ENCODE measurements at places on chromosomes 7 and 10.

DNA sequence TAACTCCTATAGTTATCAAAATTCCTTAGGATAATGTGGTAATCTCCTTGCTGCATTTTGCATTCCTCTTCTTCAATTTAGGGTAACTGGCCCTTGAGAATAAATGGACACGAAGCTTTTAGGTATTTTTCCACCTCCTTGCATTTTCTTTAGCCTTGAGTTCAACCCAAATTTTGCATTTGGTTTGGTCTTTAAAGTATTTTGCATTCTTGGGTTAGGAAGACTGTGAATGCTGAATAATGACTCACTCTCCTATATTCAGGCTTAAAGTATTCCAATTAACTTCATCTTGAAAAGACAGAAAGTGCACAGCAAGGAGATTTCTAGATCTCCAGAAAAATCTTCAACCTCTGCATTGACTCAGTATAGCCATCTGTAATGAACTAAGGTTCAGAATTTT, 47.3 kb downstream of the TFPI2 start:
- DNase-seq: no peak

DNA sequence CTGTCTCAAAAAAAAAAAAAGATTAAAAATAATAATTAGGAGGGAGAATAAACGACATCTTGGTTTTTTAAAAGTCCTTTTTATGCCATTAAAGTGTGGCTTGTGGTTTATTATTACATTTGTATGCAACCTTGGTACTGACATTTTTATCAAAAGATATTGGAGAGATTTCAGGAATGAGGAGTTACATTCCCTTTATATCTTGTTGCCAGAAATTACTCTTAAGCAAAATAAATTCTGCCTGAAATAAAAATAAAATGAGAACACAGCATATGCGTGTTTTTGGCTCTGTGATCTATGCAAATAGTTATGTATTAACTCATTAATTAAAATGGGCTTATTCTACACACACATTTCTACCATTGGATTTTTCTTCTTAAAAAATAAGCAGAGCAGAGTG, 202.4 kb downstream of the BICC1 start:
- no peak for DNase-seq

DNA sequence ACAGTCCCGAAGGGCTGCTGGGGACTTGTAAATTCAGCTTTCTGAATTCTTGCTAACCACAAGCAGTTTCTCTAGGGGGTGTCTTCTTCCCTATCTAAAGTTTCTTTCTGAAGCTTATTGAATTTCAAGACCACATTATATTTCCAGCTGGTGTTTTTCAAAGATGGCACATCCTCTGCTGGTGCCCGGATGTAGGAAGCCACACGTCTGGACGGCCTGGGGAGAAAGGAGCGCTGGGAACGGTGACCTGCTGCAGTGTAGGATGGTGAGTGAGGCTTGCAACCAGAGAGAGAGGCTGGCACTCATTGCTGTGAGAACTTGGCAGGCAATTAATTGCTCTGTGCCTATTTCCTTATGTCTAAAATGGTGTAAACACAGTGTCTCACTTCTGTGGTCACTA, 776.4 kb downstream of the TYW1 start:
- no peak for DNase-seq

GRCh38 chr7:148657929-148658328, 40.8 kb upstream of the CUL1 start:
- no peak for DNase-seq

GRCh38 chr7:102045681-102046372, 228.4 kb downstream of the CUX1 start:
- no peak for DNase-seq

DNA sequence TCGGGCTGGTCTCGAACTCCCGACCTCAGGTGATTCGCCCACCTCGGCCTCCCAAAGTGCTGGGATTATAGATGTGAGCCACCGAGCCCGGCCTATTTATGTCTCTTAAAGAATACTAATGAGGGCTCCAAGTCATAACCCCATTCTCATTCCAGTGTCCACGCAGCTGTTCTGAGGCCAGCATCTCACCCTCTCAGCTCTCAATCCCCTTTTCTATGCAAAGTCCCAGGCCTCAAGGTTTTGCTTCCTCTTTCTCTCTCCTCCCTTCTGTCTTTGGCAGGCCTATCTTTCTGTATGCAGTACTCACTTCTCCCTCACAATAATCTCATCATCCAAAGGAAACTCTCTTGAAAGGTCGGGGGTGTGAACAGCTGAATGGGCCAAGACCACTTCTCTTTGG, 28.0 kb upstream of the VSIR start:
- DNase-seq: no peak

GRCh38 chr7:103922407-103922806, 67.1 kb downstream of the RELN start:
- DNase-seq: no peak

DNA sequence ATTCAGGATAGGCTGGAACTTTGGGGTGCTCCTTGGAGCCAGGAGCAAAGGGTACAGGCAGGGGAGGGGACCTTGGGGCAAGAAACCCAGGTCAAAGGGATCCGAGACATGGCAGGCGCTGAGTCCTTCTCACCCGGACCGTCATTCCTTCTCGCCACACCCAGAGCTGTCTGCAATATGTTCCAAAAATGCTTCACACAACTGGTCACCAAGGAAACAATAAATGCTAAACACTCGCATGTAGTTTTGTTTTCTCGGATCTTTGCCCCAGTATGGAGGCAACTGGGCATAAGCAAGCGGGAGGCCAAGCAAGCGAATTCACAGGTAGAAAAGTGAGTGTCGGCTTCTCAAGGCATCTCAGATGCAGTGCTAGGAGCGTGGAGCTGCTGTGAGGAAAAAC, 80.8 kb downstream of the PIP4K2A start:
- DNase-seq: no peak

DNA sequence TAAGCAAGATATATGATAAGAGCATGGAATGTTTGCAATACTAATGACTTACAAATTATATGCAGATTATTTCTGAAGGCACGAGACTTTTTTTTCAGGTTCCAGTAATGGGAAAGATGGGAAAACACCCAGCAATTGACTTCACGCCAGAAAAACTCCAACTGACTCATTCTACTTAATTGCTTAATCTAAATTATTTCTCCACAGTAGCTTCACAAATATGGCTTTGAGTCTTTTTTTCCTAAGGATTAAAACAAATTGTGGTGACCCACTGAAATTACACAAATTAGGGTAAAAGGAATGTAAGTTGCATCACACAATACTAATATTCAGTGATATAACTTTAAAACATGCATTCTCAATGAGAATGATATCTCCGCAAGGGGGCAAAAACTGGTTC, 138.7 kb downstream of the GNAI1 start:
- DNase-seq: no peak

- DNase-seq: no peak
These were observed 36.6 kb upstream of the PDLIM1 start for GRCh38 chr10:95327367-95327766.

DNA sequence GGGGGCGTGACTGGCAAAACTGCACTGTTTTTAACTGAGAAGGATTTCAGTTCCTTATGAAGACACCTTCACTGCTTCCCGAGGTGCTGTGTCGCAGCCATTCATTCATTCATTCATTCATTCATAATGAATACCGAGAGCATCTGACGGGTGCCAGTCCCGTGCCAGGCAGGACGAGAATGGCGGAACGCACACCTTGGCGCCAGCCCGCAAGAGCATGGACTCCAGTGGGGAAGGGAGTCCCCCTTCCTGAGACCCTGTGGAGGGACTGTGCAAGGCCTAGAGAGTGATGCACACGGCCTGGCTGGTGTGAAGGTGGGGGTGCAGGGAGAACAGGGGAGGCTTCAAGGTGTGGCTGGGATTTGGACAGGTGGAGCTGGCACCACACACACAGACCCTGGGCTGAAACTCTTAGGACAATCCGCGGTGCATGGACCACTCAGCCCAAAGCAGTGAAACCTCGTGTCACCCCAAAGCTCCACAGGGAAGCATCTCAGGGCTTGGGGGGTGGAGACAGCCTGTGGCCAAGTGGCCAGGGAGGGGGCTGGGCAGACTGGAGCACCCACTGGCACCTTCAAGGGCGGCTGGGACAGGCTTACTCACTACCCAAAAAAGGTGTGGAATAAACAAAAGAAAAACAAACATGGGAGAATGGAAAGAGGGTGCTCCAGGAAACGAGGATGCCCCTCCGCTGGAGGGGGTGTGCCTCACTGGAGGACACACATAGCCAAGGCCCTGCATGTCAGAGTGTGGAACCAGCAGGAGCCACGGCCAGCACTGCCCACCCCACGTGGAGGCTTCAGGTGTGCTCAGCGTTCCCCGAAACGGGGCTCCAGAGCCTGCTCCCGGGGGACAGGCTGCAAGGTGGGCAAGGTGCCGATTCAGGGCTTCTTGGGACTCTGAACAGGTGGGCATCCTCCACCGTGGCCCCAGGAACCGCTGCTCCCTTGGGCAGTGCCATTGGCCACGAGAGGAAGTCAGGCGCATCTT, 37.7 kb downstream of the EBF3 start:
- no peak for DNase-seq

DNA sequence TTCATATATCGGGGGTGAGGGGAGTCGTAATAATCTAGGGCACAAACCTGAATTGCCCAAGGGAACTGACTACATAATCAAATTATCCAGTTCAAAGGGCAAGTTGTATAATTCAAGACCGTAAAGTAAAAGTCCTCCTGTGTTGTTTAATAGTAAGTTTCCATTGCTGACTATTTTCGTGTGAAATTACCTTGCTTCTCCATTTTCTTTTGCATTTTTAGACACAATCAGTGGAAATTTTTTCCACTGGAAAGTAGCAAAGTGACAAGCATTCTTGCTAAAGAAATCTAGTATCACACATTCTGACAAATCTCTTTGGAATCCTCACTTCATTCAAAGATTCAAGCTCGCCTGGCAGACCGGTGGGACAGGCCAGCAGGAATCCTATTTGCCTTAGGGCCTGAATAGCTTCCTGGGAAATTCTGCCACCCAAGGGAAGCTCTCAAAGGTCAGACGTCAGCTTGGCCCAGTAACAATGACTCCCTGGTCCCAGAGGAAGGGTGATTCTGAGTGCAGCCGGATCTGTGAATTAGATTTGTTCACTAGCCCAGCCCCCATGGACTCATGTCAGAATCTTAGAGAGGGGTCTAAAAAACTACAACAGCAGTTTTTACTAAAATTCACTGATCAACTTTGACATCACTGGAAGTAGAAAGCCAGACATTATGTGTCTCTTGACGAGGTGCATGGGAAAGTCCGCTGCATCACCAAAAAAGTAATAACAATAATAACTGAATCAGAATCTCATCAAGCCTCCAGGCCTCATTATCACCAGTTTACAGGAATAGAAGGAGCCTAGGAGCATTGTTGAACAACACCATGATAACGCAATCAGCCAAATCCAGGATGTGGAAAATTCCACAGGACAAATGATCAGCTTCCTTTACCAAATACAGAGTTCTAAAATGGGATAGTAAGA, 161.0 kb downstream of the SKIDA1 start:
- DNase-seq: no peak

GRCh38 chr10:60722623-60723022, 55.7 kb upstream of the CDK1 start:
- DNase-seq: no peak

DNA sequence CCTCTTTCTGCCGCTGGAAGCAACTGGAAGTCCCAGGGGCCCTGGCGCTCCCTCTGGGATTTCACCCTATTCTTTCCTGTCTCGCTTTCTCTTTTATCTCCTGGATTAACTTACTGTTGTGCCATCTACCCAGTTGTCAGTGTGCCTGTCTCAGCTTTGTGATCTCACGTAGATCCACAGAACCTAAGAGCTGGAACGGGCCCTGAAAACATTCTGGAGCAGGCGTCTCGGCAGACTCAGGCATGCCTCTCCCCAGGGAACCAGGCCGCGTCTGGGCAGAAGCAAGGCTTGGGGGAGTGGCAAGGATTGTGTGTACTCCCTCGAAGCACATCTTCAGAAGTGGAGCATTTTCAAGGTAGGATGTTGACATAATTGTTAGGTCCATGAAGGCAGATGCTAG, 87.2 kb downstream of the KCNMA1 start:
- no peak for DNase-seq
